ENCODE measurements at places on chromosomes 12 and 14.

- no peak for DNase-seq
Observed at GRCh38 chr14:100102156-100102785, 37.0 kb downstream of the EVL start.

DNA sequence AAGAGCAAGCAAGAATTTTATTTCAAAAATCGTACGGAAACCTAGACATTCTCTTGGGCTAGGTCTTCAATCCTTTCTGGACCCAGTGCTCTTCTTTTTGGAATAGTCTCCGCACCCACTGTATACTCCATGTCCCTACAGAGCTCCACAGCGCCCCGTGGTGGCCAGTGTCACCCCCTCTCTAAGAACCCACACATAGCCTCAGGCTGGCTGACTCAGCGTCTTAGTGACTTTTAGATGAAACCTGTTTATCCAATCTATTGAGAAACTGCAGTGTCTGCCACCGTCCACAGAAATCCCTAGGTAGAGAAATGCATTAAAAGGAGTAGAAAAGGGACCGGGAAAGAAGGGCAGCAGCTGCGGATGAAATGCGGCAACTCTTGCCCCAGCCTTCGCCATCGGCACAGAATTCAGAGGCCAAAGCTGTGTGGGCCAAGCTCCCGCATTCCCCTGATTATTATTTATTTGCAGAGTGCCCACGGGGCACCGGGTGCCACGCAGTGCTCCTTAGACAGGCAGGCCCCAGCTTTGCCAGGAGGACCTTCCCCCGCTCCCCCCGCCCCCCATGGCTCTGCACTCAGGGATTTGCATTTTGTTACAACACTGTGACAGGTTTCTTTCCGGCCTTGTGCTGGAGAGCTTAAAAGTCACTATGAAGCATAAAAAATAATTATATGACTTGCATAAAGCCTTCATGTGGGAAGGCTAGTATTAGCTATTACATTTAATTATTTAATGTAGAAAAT, 170.1 kb upstream of the FKBP4 start:
- no peak for DNase-seq

GRCh38 chr14:52395728-52396127, 81.6 kb downstream of the PTGER2 start:
- DNase-seq = no peak

DNA sequence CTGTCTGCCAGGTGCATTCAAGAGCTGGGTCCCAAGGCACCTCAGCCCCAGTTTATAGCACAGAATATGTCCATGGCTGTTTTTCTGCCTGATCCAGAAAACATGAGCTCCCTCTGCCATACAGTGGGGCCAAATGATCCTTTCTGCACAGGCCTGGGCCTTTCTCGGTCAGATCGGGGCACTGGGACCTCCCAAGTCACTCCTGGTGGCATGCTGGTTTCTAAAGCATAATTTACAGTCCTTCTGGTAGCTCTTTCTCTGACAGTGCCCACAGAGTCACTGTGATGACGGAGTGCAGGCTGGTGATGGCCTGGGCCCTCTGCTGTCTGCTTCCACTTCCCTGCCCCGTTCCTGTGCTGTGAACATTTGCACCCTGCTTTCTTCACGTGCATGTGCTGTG, 99.2 kb downstream of the ADGRD1 start:
- no peak for DNase-seq

- no peak for DNase-seq
Observed at GRCh38 chr12:27578689-27579372, 54.8 kb downstream of the PPFIBP1 start.

DNA sequence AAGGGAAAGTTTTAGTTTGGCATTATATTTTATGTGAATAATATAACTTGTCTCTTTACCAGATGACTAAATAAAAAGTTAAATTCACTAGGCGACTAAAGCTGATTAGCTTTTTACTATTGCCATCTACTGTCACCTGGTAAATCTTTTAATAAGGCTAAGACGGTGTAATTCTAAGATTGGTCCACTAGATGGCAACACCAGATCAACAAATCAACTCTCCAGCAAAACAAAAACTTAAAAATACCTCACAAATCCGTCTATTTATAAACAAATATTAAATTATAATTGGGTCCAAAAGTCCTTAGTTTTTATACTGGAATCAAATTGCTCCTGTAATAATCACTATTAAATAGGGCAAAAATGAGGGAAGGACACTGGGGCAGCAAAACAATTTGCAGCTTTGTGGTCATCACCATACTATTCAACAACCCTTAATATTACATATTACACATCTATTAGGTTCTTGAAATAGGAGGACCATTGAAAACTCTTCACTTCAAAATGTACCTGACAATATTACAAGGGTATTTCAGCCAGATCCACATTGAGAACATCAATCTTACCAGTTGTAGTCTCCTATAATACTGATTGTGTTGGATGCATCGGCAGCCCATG, 47.9 kb downstream of the GALC start:
- no peak for DNase-seq
